ENCODE measurements at places on chromosomes 2 and 18.

DNA sequence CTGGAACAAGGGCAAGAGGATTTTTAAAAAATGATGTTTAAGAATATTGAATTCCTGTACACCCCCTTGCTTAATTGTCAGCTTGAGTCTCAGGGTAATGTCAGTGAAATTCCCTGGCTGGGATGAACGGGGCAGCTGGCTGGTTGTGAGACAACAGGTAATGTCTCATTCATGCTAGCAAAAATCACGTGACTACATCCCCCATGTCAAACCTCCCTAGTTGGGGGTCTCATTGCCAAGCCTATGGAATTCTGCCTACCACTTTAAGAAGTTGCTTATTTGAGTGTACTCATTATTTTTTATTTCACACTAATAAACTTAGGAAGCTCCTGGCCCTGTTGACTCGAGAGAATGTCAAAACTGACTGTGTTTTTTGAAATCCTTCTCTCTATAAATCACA is 218.3 kb downstream of the ICOS start:
- no peak overlapping the region for H3K27ac ChIP-seq
- no peaks in the 10 kb centered on the region for H3K27me3 ChIP-seq
- no peaks in the 10 kb centered on the region for H3K36me3 ChIP-seq
- no peak overlapping the region for H3K4me3 ChIP-seq

DNA sequence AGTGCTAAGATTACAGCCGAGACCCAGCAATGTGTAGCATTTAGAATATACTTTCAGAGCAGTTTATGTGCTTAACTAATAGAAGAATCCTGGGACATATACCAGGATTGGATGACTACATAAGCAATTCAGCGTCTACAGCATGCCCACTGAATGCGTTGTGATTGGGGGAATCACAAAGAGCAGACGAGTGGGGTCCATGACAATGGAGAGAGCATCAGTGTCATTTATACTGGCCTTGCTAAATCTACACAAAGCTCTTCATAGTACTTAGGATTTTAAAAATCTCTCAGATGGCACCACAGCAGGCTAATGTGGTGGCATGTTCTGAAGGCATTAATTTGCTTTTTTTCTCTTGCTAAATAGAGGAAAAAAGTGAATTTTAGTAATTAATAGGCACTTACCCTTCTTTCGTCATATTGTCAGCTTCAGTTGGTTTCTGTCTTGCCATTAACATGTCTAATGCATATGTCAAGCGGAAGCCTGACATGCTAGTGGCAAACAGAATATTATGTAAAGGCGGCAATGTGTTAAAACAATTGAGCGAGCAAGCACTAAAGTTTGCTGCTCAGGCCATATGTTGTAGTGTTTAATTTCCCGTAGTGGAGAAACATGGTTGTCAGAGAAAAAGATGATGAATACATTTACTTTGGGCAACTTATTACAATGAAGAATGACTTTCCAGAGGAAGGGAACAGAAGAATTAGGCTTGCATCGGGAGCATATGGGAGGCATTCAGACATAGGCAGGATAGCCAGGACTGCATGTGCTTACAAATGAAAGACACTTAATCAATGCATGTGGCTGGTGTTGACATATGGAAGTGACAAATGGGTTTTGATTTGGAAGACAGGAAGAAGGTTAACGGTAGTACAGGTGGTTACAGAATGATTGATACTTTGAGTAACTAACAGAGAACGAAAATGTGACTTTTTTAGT is 145.2 kb downstream of the ICOS start:
- no peaks in the 10 kb centered on the region for H3K36me3 ChIP-seq
- no peak for DNase-seq
- H3K27me3 ChIP-seq = no peaks in the 10 kb centered on the region
- no peak overlapping the region for H3K27ac ChIP-seq

- no peak overlapping the region for H3K27ac ChIP-seq
- H3K36me3 ChIP-seq = no peaks in the 10 kb centered on the region
- no peak overlapping the region for H3K4me3 ChIP-seq
- no peaks in the 10 kb centered on the region for H3K4me1 ChIP-seq
Measured at GRCh38 chr2:16201848-16202247, 261.5 kb downstream of the MYCN start.

DNA sequence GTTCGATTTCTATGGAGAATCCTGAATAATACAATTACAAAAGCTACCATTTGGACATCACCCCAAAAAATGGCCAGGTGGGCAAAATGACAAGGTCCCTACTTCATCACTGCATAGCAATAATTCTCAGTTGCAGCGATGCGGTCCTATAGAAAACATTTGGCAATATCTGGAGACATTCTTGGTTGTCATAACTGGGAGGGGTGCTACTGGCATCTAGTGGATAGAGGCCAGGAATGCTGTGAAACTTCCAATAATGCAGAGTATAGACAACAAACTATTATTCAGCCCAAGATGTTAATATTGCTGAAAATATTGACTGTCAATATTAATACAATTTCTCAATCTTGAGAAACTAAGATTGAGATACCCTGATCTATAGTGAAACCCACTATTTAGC is 637.8 kb upstream of the PKDCC start:
- H3K4me3 ChIP-seq = no peak overlapping the region
- no peaks in the 10 kb centered on the region for H3K4me1 ChIP-seq
- H3K27ac ChIP-seq = no peak overlapping the region

DNA sequence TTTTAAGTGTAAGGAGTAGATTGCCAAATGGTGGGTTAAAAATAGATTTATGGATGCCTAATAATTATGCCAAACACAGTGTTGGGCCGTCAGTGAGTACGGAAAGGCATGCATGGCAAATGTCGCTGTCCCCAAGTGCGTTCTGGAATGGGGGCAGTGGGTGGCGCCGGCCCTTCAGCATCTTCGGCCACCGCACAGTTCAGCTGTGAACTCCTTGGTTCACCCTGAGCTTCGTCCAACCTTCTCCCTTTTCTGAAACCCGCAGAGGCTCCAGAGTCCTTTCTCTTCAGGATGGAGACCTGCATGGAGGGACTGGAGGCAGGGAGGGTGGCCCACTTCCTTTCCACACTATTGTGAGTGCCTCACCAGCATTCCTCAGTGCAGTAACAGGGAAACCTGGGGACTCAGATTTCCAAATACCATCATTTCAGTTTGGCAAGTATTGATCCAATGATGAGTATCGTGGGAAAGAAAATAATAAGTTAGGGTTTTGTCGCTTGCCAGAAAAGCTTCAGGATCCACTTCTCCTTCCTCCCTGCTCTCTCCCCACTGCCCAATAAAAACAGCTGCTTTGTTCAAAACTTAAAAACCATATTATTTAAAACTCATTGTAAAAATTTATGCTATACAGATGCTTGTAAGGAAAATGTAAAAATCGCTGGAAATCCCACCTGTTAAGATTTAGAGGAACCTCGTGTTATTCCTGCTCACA is 74.6 kb upstream of the TXNDC2 start:
- peaks cover 8% of the 10 kb centered on the region for H3K4me1 ChIP-seq
- no peaks in the 10 kb centered on the region for H3K27me3 ChIP-seq
- no peak for DNase-seq
- H3K4me3 ChIP-seq = no peak overlapping the region
- H3K27ac ChIP-seq = no peak overlapping the region
- no peaks in the 10 kb centered on the region for H3K36me3 ChIP-seq

DNA sequence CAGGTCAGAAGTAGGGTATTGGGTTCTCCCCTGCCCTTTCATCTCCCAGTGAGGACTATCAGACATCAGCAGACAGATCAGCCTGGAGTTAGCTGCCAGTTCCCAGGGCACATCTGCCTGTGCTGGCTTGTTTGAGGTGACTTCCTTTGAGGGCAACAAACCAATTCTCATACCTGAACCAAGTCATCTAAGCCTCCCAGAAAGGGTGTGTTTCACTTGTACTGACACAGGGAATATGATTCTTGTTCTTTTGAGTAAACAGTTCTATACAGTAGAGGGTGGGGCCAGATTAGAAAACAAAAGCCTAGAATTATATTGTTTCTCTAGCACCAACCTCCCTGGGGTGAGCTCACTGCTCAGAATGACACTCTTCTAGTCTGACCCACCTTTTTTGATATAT is 591.9 kb downstream of the SLC4A3 start:
- H3K27me3 ChIP-seq = no peaks in the 10 kb centered on the region
- no peak overlapping the region for H3K4me3 ChIP-seq
- DNase-seq = no peak

GRCh38 chr2:144663207-144663606 is 143.3 kb upstream of the ZEB2 start:
- H3K4me3 ChIP-seq = no peak overlapping the region
- no peak overlapping the region for H3K27ac ChIP-seq
- H3K4me1 ChIP-seq = 0 out of 2 replicates have a peak, but pooled peaks cover 2% of the 10 kb centered on the region
- no peaks in the 10 kb centered on the region for H3K36me3 ChIP-seq

GRCh38 chr18:79887181-79888000 is 64.1 kb downstream of the SLC66A2 start:
- no peak overlapping the region for H3K4me3 ChIP-seq
- no peaks in the 10 kb centered on the region for H3K4me1 ChIP-seq
- H3K27ac ChIP-seq = no peak overlapping the region
- DNase-seq = no peak
- no peaks in the 10 kb centered on the region for H3K27me3 ChIP-seq

DNA sequence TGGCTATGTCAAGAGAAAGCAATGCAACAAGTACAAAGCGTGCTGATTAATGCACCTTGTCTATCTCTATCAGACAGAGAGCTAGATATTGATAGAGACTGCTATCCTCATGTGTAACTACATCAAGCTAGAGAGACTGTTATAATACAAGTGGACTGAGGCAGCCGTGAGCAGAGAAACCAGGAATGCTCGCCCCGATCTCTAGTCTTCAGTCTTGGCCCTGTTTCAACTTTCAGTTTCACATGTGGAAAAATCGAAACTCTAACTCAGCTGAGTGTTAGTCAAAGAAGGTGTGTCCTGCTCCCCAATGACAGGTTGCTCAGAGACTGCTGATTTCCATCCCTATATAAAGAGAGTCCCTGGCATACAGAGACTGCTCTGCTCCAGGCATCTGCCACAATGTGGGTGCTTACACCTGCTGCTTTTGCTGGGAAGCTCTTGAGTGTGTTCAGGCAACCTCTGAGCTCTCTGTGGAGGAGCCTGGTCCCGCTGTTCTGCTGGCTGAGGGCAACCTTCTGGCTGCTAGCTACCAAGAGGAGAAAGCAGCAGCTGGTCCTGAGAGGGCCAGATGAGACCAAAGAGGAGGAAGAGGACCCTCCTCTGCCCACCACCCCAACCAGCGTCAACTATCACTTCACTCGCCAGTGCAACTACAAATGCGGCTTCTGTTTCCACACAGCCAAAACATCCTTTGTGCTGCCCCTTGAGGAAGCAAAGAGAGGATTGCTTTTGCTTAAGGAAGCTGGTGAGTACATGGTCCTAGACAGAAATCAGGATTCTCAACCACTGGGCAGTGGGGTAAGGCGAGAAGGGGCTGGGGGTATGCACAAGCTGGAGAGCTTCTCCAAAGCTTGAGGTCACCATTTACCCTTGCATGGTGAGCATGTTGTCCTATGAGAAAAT is at the start of gene RSAD2:
TSS of gene RSAD2 (plus strand) at position 376 of the 903 bp plus-strand sequence. CDS start at position 400, 24 bp downstream.
- DNase-seq = no peak
- H3K27ac ChIP-seq = no peak within 1 kb of the TSS
- H3K27me3 ChIP-seq = no peaks in the 10 kb centered on the region
- no peaks in the 10 kb centered on the region for H3K4me1 ChIP-seq
